Cardiac fibroblast (primary cell): ENCODE measurements at places on chromosomes 5 and 9.

DNA sequence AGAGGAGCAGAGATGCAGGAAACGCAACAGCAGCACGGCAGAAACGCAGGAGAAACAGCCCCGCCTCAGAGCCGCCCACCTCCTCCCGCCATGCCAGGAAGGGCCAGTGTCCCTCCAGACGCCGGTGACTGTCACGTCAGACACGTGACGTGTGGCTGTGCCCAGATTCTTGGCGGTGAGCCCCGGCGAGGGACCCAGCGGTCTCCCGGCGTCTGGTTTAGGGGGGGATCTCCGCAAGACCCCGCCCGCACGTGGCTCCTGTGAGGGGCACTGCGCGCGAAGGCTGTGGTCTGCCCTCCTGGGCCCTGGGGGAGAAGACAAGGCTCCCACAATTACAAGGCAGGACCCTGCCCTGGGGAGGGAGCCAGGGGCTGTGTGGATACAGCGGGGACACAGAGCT lies 2.4 kb upstream of the LCN8 start:
- DNase-seq, result no peak

- DNase-seq, result peak; percentile 53
Measured at GRCh38 chr5:57532513-57533497, 50.2 kb upstream of the ACTBL2 start.

- no peak for DNase-seq
Measured at GRCh38 chr9:125511789-125512660, 195.0 kb downstream of the MAPKAP1 start.

GRCh38 chr9:5665059-5665458 lies 36.2 kb downstream of the RIC1 start:
- no peak for DNase-seq

GRCh38 chr5:163569284-163569683 lies 63.9 kb downstream of the MAT2B start:
- peak; percentile 34 for DNase-seq

DNA sequence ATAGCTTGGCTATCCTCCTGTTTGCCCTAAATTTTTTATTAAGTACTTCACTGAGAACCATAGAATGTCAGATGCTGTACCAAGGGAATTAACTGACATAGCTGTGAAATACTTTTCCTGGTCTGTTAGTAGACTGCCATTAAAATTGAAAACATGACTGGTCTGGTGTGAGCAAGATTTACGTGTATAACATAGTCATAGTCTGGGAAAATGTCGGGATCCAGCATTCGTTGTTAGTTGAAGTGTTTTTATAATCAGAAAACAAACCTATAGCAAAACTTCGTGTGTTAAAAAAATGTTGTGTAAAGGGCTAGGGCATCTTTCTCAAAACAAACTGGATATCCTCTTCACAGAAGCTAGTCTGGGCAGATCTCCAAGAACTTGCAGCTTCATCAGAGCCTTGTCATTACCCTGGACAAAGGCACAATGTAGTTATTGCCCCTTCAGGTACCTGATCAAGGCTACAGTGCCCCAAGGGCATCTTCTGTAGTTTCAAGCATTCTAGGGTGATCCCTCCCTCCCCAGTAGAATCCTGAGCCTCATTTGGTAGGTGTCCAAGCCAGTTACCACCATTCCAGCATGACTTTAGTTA lies 454.2 kb upstream of the SGCD start:
- DNase-seq, result no peak

GRCh38 chr9:126538550-126538949 lies 75.2 kb upstream of the LMX1B start:
- DNase-seq, result no peak

DNA sequence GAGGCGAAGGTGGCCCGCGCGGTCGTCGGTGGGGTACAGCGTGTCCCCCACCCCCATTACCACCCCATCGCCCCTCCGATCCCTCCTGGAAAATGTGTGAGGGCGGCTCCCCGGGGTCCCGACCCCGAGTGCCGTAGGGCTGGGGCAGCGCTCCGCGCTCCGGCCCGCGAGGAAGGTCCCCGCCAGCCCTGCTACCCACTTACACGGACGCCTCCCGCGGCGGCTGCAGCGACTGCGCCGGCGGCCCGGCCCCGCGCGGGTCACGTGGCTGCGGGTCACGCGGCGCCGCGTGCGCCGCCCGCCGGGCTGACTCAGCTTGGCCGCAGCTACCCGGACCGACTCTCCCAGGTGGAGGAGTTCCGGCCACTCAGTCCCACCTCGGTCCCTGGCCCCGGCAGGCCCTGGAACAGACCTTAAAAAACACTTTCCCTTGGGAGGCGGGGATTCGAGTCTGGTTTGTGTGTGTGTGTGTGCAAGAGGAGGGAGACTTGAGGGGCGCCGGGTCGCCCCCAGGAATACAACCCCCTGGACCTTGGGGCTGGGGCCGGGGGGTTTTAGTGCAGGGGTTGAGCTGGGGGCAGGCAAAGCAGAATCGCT lies at the start of gene GNPDA1:
TSS of gene GNPDA1 (minus strand) at position 236 of the 597 bp plus-strand sequence. CDS start 992 bp downstream, outside the sequence.
- peak; percentile 68 for DNase-seq

GRCh38 chr5:79936646-79937216 lies 54.3 kb downstream of the MTX3 start:
- no peak for DNase-seq

DNA sequence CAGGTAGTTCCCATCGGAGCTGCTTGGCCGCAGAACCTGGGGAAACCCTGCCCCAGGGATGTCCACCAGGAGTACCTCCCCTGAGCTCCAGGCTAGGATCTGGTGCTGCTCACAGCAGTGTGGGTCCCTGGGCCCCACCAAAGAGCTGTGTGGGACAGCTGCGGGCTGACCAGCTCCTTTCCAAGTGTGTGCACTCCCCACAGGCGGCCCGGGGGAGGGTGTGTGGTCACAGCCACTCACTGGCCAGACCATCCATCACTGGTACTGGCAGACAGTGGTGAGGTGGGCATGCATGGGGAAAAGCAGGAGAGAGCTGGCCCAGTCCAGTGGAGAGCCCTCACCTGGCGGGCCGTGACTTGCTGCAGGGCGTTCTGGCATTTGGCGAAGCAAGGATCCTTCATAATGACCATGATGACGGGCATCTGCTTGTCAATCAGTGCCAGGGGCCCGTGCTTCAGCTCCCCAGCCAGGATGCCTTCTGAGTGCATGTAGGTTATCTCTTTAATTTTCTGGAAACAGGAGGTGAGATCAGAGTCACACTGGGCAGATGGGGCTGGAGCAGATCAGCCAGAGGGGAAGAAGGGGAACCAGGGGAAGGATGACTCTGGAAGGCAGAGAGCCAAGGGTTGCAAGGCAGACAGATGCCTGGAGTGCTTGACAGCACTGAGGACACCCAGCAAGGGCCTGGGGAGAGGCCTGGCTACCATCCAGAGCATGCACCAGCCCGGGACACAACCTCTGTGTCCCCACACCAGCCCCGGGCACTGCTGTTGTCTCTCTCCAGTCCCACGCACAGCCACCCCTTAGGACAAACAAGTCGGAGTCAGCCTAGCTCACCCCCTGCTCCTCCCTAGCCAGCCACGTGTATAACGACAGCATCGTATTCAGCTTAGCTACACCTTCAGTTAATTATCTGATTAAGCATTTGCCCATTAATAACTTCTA lies 12.8 kb upstream of the MAPK9 start:
- DNase-seq, result no peak

- no peak for DNase-seq
Measured at GRCh38 chr5:119400245-119400644, 44.4 kb downstream of the TNFAIP8 start.

GRCh38 chr9:18754537-18754936 lies 278.5 kb downstream of the SAXO1 start:
- no peak for DNase-seq

GRCh38 chr9:31519424-31519823 lies 865.0 kb upstream of the ACO1 start:
- DNase-seq, result peak; percentile 1

DNA sequence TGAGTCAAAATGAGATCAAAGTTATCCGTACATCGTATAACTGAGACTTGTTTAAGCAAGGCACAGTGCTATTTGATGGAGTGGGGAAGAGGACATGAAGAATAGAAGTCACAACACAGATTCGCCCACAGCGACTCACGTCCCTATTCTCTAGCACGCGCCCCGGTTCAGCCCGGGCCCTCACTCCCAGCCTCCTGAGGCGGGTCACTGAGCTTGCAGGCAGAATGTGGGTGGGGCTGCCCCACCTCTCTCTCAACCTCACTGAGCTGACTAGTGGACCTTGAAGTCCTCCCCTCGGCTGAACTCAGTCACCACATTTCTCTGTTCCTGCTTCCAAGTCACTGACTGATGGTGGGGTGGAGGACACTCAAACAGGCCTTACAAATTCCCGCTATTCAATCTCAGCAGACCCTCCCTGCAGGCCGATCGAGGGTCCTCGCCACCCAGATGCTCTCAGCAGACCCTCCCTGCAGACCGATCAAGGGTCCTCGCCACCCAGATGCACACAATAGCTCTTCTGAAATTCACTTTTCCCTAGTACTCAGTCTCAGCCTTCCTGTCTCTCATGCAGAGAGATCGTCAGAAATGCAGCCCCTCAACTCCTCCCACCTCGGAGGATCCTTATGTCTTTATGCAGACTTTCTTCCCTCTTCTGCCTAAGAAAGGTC lies 12.9 kb downstream of the GLDC start:
- no peak for DNase-seq

DNA sequence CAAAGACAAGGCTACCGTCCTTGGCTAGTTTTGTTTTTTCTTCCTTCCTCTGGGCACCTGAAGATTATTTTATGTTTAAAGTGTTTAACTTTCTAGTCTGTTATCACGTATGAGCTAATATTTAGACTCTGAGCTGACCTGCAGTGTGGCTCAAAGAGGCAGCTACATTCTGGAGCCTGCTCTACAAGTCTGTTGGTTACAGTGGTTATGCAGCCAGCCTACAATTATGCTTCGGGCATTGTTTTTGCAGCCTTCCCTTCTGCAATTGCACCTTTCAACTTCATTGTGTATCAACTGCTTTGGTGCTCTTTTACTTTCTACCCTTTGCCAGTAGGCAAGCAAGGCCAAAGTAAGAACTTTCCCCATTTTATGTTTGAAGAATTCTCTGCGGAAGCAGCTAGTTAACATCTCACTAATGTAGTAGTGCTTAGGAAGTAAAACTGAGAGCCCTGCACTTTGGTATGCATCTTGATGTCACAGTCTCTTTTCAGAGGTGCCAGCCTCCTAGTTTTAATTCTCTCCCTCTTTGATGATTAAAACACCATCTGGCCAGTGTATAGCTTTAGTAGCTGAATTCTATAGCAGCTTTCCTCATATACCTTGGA lies 322.1 kb downstream of the FAM170A start:
- no peak for DNase-seq

DNA sequence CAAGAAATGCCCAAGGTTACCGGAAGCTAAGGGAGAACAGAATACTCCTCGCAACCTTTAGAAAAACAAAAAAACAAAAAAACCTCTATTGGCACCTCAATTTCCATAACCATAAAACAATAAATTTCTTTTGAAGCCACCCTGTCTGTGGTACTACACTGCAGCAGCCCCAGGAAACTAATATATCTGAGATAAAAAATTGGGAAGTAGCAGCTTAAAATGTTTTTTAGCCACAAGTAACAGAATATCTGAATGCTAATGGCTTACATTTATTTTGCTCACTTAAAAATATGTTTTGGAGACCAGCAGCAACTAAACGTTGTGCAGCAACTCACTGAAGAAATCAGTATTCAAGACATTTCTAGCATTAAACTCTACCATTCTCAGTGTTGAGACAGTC lies 969.6 kb downstream of the DNAH5 start:
- DNase-seq, result no peak

GRCh38 chr5:151182976-151183375 lies 25.4 kb upstream of the ANXA6 start:
- no peak for DNase-seq

DNA sequence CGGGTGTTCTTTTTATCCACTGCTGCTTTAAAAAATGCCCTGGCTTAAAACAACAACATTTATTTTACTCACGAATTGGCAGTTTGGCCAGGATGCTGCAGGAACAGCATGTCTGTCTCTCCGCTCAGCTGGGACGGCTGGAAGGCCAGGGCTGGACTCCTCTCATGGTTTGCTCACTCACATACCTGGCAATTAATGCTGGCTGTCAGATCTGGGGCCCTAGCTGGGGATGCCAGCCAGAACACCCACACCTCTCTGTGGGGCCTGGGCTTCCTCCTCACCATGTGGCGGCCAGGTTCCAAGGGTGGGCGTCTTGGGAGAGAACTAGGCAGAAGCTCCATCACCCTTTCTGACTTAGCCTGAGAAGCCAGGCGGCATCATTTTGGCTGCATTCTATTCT lies 189.1 kb upstream of the IL12B start:
- DNase-seq, result no peak

GRCh38 chr9:95048225-95049087 lies 269.1 kb downstream of the FANCC start:
- DNase-seq, result peak; percentile 43

DNA sequence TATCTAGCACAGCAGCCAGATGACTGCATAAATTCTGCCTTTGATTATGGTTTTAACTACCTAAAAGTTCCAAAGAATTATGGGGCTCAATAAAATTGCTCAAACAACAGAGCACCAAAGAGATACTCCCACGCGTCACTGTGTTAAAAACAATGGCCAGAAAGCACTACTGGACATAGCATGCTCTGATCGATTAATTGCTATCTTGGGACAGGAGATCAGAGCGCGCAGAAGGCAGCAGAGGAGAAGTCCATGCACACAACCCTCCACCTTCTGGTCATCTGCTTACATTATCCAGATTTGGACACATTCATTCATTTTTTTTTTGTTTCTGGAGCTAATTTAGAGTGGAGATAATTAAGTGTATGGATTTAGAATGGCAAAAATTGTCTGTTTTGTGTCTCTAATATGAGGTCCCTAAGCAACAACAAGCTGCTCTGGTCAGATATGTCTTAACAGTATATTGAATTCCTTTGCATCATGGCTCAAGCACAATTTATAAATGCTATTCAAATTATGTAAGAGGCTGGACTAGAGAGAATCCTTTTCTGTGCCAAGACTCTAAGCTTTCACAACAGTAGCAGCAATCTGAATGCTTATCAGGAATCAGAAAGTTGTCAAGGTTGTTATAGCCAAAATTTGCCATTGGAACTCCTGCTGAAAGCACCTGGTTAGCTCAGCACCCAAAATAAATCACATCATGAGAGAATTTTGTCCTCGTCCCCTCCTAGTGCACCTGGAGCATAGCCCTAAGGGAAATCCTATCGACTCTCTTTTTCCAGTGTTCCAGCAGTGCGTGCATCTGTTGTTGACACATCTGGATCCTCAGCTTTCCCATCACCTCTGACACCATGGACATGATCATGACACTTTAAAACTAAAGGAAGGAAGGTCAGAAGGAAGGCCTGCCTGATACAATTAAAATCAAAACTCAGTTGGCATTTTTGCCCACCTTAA lies 98.6 kb upstream of the HMHB1 start:
- peak; percentile 76 for DNase-seq

DNA sequence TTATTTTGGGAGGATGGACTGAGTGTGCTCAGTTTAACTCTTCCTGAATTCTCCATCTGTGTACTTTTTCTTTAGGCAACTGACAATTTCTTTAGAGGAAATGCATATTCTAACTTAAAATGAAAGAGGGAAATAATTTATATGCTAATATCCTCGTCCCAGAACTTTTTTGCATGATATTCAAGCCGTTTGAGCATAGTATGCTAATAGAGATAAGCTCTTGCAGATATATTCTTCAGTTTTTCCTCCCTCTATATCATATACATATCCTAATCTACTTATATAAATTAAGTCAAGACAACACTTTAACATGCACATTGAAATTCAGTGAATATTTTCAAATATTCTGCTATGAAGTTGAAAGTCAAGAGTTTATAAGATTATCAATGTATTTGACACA lies 84.7 kb downstream of the YTHDC2 start:
- no peak for DNase-seq
